WTC11 (cell line): ENCODE measurements at places on chromosomes 12 and 14. TPM values are rescaled to one million over a fixed set of nuclear protein-coding genes. Genes with fewer than 3 reads are reported as not detected.
A peak's percentile ranks its signal among the peaks of the same experiment; 100 is the strongest.

- no peak for DNase-seq
Observed at GRCh38 chr12:96170328-96170727, 23.8 kb upstream of the ELK3 start.

- DNase-seq = no peak
Observed at GRCh38 chr12:119826661-119827445, 50.3 kb downstream of the CIT start.

Gene RASSF9
- total RNA-seq = 0.25 to 0.33 TPM (median 0.30 TPM) in 3 replicates

Gene AP1G2
- 108 to 122 TPM (median 115 TPM) in 3 replicates for total RNA-seq

DNA sequence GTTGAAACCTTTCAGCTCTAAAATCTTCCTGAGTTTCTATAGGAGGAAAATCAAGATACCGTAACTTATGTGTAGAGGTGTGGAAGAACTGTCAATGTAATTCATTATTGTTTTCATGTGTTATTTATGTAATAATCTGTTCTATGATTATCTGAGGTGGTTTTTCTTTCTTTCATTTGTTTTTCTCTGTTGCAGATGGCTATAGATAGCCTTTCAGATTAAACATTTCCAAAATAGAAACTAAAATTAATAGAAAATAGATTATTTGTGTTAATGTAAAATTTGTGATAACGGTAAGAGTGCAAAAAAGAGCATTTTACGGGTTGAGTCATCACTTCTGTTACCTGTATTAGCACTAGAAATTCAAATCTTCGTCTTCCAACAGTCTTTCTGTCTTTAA is 128.8 kb downstream of the SYNE2 start:
- DNase-seq = no peak

Gene ACOT2
- total RNA-seq = 10.5 to 13.7 TPM (median 11.0 TPM) in 3 replicates

GRCh38 chr14:44149597-44149996 is 357.5 kb downstream of the FSCB start:
- peak; percentile 75 for DNase-seq

Gene SLC17A8
- total RNA-seq = 0.05 to 0.26 TPM in 2 of 3 replicates, not detected in the other

Gene ZNF891
- 3.4 to 3.8 TPM (median 3.4 TPM) in 3 replicates for total RNA-seq

- no peak for DNase-seq
Observed at GRCh38 chr12:50572287-50572686, 67.5 kb downstream of the DIP2B start.

Gene FAM181A
- total RNA-seq = not detected in 3 replicates

DNA sequence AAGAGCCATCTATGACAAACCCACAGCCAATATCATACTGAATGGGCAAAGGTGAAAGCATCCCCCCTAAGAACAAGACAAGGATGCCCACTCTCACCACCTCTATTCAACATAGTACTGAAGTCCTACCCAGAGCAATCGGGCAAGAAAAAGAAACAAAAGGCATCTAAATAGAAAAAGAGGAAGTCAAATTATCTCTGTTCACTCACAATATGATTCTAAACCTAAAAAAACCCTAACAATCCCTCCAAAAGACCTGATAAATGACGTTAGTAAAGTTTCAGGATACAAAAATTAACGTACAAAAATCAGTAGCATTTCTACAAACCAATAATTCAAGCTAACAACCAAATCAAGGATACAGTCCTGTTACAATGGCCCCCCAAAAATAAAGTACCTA is 26.9 kb downstream of the MDM1 start:
- no peak for DNase-seq

Gene OR4E2
- not detected in 3 replicates for total RNA-seq

Gene FAR2
- 20.0 to 27.2 TPM (median 25.9 TPM) in 3 replicates for total RNA-seq

- no peak for DNase-seq
Observed at GRCh38 chr12:52698651-52699340, 4.5 kb downstream of the KRT77 start.

DNA sequence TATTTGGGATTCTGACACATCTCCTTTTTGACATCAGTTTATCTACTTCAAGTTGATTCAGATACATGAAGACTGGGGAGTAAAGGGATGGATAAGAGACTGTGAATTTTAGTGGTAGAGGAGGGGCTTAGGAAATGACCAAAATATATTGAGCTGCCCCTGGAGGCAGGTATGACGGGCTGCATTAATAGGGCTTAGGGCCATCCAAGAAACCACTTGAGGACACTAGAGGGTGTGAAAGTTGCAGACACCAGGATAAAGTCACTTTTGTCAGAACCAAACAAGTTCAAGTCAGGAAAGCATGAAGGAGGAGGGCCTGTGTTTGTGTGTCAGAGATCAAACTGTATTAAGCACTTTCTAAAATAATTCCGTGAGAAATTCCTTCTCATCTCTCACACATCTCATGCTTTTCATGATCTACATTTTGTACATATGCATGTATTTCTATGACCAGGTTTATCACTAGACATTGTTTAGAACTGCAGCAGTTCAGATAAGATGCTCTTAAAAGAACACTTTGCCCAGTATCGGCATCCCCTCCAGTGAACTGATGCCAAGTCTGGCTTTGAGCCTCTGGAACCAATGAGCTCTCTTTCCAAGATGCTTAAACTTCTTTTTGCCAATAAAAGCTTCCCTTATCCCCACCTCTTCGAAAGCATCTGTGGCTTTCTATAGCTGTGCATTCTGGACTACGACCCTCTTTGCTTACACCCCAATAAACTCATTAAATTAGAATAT is 136.9 kb downstream of the SLC38A1 start:
- DNase-seq = no peak

- no peak for DNase-seq
Observed at GRCh38 chr12:22130671-22131070, 84.7 kb downstream of the CMAS start.

DNA sequence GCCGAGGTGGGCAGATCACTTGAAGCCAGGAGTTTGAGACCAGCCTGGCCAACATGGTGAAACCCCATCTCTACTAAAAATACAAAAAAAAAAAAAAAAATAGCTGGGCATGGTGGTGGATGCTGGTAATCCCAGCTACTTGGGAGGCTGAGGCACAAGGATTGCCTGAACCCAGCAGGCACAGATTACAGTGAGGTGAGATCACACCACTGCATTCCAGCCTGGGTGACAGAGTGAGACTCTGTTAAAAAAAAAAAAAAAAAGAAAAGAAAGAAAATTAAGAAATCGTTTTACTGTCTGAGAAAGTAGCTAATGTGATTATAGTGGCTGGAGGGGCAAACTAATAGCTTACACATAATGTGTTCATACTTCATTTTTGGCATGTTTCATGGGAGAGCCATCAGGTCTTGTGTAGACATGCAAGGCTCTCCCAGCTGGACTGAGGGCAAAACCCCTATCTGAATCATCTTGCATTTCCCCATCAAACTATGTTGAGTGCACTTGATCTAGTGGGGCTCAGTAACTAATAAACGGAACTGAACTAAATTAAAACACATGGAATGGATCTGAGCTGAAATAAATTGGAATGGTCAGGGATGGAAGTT is 16.2 kb downstream of the KIF21A start:
- DNase-seq = no peak

Gene TSPAN11
- 4.6 to 6.1 TPM (median 5.3 TPM) in 3 replicates for total RNA-seq

Gene TNS2
- 3.4 to 7.7 TPM (median 4.1 TPM) in 3 replicates for total RNA-seq

Gene KLHDC1
- total RNA-seq = 0.16 TPM in 1 of 3 replicates, not detected in the others

DNA sequence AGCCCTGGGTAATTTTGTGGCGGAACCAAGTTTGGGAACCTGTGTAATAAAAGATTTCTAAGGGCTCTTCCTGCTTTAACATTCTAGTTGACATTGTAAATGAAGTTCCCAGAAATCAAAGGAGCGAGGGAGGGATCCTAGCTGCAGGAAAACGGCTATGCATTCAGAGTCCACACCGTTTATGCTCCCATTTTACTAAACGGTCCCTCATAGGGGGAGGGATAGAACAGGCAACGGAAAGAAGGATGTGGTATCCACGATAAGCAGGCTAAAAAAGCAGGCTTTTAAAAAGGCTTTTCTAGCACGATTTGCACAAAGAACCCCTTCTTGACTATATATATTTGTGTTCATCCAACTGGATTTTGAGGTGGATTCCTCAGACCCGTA is 559 bp downstream of the SYNJ2BP start:
- DNase-seq = no peak

- DNase-seq = no peak
Observed at GRCh38 chr14:23903442-23903841, 50.1 kb upstream of the DHRS4 start.

- DNase-seq = peak; percentile 73
Observed at GRCh38 chr12:53499266-53500141, at the start of gene MAP3K12. Gene MAP3K12 (minus strand): TSS chr12:53499458. CDS start chr12:53487391, 12,067 bp downstream.

Gene SYNDIG1L
- total RNA-seq = 1.4 to 1.9 TPM (median 1.5 TPM) in 3 replicates

GRCh38 chr12:18421867-18422266 is 160.5 kb downstream of the PIK3C2G start:
- DNase-seq = no peak

DNA sequence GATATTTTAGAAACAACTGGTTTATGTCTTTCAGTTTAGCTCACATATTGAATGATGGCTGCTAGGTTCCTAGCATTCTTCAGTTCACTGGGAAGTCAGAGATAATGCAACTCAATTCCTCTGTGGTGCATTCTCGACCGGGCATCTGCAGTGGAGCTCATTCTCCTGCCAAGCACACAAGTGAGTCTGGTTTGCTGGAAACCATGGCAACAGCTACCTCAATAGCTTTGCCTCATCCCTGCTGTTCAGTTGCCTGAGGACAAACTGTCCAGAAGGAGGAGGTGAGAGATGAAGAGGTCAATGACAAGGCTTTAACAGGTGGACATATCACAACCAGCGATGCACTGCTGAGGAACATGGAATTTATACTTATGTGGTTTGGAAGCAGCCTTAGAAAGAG is 816.9 kb downstream of the AACS start:
- DNase-seq = no peak

Gene CLEC2B
- total RNA-seq = 0.20 TPM in 1 of 3 replicates, not detected in the others

DNA sequence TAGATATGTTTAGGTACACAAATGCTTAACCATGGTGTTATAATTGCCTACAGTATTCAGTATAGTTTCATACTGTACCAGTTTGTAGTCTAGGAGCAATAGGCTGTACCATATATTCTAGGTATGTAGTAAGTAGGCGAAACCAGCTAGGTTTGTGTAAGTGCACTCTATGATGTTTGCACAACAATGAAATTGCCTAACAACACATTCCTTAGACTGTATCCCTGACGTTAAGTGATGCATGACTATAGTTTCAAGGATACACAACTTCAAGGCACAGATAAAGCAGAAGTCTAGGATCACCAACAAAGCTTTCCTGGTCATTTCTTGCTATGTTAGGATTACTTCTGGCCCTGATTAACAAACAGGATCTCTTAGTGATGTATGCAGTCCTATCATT is 135.1 kb downstream of the SLC38A1 start:
- DNase-seq = no peak

Gene TBX3
- total RNA-seq = 0.89 to 2.2 TPM (median 0.92 TPM) in 3 replicates

Gene SCN8A
- total RNA-seq = 13.2 to 14.4 TPM (median 13.2 TPM) in 3 replicates

GRCh38 chr14:59305836-59306555 is 117.5 kb downstream of the DAAM1 start:
- no peak for DNase-seq

GRCh38 chr14:67490196-67490595 is 1.7 kb upstream of the TMEM229B start:
- DNase-seq = no peak

Gene MEG3
- 338 to 534 TPM (median 517 TPM) in 3 replicates for total RNA-seq

DNA sequence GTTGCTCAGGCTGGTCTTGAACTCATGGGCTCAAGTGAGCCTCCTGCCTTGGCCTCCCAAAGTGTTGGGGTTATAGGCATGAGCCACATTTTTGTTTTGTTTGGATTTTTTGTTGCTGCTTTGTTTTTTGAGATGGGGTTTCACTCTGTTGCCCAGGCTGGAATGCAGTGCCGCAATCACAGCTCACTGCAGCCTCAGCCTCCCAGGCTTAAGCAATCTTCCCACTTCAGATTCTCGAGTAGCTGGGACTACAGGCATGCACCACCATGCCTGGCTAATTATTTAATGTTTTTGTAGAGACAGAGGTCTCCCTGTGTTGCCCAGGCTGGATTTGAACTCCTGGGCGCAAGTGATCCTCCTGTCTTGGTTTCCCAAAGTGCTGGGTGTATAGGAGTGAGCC is 5.7 kb upstream of the PLEK2 start:
- no peak for DNase-seq

- no peak for DNase-seq
Observed at GRCh38 chr12:97548931-97549330, 86.3 kb downstream of the RMST start.
